ENCODE measurements at places on chromosomes 6 and 20.

GRCh38 chr6:3355011-3355357 lies 96.2 kb downstream of the PSMG4 start:
- DNase-seq: no peak

- DNase-seq: peak; percentile 95
These were observed 23.6 kb downstream of the BCL2L1 start for GRCh38 chr20:31698803-31699718.

DNA sequence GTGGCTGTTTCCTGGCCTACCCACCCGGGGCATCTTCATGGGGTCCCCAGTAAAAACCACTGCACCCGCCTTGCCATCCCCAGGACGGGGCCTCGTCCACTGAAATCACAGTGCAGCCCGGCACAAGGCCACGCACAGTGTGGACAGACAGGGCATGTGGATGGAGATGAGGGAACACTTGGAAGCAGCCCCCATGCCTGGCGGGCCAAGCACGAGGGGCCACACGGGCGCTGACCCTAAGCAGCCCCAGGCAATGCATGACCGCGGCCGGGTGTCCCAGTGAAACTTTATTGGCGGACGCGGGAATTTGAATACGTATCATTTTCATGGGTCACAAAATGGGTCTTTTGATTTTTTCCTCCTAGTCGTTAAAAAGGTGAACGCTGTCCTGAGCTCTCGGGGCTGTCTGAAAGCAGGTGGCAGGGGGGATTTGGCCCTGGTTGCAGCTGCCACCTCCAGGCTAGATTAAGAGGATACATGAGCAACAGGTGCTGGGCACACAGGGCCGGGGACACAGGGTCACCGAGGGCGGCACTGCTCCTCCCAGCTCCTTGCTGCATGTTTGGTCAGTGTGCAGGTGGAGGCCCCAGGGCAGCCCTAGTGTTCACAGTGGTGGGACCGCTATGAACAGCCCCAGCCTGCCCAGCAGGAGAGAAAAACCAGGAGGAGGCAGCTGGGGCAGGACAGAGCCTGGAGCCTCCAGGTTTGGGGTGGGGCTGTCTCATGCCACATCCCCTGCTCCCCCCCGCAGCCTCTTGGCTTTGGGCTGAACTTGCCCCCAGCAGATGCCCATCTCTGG lies 74.9 kb upstream of the SLCO4A1 start:
- no peak for DNase-seq

- no peak for DNase-seq
These were observed 45.2 kb downstream of the KIF16B start for GRCh38 chr20:16528078-16528477.

DNA sequence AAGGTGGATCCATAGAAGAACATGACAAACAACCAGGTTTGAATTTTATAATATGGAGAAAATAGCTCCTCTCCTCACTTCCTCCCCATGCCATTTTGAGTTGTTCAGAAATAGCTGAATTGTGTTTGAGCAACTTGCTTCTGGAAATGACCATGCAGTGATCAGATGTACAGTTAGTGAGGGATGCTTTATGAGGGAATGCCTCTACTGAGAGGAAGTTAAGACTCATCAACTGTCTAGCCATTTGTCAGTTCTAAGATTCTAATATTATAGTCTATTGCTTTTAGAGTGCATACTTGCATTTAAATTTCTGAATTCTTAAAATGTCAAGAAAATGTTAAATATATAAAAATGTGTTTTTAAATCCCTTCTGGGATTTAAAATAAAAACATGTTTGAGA lies 3.8 kb downstream of the LAMA2 start:
- DNase-seq: no peak

DNA sequence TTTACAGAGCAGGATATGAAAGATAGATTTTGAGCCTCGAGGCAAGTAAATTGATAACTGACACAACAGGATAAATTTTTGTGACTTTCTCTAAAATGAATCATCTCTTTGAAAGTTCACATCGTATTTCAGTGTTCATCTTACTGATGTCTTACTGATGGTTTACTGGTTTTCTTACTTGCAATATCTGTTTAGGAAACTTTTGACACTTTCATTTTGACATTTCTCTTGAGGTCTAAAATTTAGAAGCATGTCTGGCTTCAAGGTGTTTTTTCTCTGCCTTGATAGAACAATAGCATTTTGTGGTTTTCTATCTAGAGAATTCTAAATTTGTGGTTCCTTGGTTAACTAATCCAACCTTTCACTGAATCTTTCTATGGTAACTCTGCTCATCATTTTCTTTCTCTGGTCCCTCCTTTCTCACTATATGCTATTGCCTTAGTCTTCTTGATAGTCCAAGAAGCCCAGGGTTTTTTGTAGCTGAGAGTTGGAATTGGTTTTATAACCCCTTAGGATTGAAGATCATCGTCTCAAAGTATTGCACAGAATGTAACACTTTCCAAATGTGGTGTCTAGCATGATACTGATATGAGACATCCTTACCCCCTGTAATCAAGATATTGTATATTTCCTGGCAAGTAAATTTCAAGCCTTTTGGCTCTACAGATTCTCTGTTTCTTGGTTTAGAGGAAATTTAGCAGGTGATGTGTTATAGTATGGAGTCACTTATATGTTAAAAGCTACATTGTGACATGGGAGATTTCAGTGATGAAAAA lies 98.7 kb downstream of the RNF144B start:
- DNase-seq: no peak

DNA sequence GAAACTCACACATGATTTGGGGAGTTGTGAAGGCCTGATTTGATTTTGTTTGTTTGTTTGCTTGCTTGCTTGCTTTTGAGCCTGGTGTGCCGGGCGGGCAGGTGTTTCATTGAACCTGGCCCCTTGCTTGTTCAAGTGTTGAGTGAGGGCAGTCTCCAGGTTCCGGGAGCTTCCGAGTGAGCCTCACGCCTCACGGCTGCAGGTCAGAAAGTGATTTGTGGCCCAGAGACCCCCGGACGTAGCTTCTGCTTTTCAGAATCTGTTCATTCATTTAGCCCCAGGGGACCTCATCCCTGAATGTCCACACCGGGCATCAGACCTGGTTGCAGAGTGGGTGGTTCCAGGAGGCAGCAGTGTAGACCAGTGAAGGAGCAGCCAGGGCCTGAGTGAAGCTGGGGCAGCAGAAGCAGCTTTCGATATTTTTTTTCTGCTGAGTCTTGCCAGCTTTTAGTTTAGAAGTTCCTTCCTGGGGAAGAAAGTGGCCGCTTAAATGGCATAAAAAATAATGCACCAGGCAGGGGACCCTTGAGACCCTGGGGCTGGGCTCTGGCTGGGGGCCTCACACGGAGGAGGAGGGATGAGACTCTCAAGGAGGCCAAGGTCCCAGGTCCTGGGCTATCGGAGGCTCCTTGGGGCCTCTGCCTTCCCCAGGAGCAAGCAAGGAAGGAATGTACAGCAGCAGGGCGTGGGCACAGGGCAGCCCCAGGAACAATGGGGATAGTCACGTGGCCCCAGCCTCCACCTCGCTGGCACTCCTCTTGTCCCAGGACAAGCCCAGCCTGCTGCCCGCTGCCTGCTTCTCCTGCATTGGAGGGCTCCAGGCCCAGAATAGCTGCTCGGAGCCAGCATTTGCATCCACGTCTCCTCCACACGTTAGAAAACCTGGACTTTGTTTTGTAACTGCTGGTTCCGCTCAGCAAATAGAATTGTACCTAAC lies 89.2 kb upstream of the BHLHE23 start:
- DNase-seq: no peak

DNA sequence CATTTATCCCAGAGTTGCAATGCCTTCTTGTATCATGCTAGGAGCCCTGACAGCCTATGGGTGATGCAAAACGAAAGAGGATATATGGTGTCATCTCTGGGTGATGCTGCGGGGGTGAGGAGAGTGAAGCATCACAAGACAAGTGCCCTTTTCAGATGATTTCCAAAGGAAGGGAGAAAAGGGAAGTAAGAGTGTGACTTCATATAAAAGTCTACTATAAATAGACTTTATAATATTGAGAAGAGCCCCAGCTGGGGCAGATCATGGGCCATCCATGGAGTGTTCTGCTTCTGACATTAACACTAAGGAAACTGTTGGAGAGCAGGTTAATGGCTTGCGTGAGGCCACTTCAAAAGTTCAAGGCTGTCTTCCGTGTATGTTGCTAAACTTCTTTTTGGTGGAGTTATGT lies 4.4 kb downstream of the CD83 start:
- DNase-seq: no peak

DNA sequence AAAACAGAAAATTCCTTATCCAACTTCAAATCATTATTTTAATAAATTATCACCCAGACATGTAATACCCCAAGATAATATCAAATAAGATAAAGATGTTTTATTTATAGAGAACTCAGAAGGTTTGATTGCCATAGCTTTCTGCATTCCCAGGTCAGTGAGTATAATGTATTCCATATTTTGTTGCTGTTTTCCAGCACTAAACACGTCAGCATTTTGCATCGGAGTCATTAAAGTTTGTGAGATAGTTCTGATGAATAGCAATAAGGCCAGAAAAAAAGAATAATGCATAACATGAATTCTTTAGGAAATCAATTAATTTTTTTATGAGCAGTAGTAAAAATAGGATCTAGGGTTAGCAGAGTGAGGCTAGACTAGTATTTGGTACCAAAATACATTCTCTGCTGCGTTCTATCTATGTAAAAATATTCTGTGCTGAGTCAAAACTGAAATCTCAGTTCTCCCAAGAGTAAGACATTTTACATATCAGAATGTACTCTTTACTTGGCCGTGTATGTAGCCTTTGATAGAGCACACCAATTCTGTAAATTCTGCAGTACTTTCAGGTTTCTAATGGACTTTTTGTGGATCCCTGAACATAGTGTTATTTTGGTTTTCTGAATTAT lies 269.9 kb upstream of the AGPAT4 start:
- DNase-seq: no peak

DNA sequence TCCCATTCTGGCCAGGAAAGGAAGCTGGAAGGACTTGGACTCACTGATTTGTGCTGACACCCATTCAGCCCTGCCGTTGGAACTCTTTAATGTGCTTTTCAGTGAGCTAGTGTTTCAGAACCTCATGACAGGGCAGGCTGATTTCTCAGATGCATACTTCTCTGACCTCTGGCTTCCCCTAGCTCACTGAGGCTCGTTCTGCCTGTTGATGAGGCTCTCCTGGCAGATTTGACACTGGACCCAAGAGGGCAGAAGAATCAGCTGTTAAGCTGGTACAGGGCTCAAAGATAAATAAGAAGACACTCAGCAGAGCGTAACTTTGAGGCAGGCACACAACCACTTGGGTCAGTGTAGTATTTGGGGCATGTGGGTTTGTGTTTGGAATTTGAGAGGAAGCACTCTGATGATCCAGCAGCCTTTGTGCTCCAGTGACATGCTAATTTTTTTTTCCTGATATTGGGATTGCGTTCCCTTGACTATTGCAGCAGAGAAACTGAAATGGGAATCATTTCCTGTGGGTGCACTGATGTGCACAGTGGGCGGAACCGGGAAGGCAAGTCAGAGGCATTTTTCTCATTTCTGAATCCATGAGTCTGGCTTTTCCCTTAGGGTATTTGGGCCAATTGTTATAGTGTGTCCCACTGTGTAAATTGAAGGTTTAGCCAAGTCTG lies 80.2 kb downstream of the CARMIL1 start:
- DNase-seq: peak; percentile 11

GRCh38 chr6:121764493-121764892 lies 329.0 kb downstream of the GJA1 start:
- no peak for DNase-seq

GRCh38 chr6:74410630-74411029 lies 714.6 kb downstream of the CD109 start:
- no peak for DNase-seq

DNA sequence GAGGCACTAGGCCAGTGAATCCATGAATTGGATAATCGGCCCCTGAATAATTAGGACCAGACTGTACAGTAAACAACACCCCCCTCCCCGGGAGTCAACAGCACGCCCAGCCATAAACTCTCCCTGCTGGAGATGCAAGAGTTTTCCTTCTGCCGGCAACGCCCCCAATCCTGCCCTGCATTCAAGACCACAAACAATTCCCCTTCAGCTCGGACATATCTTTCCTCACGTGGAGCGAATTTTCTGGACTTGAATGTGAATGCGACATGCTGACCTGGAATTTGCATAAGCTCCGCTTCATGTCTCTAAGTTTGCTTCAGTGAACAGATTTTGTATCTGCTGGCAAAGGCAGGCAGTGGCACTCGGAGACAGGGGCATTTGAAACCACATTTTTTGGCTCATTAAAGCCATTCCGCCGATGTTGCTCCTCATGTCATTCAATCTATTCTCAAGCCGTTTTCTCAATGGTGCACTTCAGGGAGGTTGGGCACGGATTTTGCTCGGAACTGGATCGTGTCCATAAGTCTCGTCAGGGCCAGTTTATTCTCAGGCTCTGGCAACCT lies 38.0 kb upstream of the GMPR start:
- no peak for DNase-seq

DNA sequence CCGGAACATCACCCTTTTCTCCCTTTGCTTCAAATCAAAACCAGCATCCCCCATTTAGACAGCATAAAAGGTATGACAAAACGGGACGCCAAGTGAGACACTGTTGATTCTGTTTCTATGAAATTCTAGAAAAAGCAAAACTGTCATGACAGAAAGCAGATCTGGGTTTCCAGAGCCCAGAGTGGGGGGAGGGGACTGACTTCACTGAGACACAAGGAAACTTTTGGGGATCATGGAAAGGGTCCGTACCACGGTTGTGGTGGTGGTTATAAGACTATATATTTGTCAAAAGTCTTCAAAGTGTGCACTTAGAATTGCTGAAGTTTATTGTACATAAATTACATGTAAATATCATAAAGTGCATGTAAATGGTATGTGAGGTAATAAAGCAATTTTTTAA lies 82.6 kb downstream of the SLC22A3 start:
- DNase-seq: no peak

- DNase-seq: no peak
These were observed 40.1 kb downstream of the ITPR3 start for GRCh38 chr6:33661106-33661838.

- no peak for DNase-seq
These were observed 178.3 kb upstream of the FOXA2 start for GRCh38 chr20:22762576-22763256.

GRCh38 chr20:16066571-16066970 lies 506.7 kb downstream of the KIF16B start:
- DNase-seq: no peak

DNA sequence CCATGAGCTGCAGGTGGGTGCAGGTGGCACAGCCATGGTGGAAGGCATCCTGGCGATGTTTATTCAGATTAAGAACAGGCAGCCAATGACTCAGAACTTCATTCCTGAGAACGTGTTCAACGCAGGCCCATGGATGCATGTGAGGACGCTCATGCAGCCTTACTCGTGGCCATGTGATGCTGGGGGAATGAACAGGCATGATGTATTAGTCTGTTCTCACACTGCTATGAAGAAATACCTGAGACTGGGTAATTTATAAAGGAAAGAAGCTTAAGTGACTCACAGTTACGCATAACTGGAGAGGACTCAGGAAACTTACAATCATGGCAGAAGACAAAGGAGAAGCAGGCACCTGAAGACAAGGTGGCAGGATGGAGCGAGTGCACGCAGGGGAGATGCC lies 146.6 kb downstream of the RNASET2 start:
- no peak for DNase-seq

All from kidney capillary endothelial cell (primary cell).